ENCODE measurements at places on chromosomes 2 and 18.

DNA sequence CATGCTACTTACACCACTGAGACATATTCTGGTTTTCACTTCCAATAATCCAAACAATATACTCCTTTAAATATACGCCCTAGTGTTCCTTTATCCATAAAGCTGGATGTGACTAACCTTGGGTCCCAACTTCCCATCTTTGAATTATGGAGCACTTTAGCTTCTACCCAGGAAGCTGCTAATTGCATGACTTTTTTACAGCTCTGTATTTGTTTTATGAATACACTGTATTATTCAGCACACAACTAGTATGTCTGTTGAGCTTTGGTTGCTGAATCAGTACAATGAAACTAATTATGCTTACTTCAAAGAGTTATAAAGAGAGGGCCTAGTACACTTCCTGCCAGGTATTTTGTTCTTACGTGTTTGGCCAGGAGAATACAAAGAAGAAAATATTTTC is 118.5 kb downstream of the BAZ2B start:
- peaks cover 10% of the 10 kb centered on the region for H3K4me1 ChIP-seq
- H3K36me3 ChIP-seq: peaks cover 5% of the 10 kb centered on the region
- H3K27me3 ChIP-seq: no peaks in the 10 kb centered on the region
- no peak overlapping the region for H3K4me3 ChIP-seq
- no peak for DNase-seq

DNA sequence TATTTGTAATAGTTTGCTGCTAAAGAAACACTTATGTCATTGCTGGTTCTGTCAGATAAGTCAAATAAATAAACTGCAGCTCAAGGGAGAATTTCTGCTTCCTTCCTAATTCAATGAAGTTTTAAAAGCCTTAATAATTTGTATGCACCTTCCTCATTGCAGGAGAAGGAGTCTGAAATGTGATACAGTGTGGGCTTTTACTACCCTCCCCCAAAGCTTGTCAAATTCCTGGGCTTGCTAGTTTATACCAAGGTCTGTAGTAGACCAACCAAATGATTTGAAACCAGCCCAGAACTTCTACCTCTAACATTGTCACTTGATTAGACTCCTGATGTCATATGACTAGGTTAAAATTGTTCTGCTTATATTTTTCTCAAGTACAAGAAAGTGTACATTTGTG is 131.8 kb downstream of the DTNA start:
- no peaks in the 10 kb centered on the region for H3K36me3 ChIP-seq
- DNase-seq: no peak
- no peaks in the 10 kb centered on the region for H3K27me3 ChIP-seq
- H3K4me1 ChIP-seq: no peaks in the 10 kb centered on the region

DNA sequence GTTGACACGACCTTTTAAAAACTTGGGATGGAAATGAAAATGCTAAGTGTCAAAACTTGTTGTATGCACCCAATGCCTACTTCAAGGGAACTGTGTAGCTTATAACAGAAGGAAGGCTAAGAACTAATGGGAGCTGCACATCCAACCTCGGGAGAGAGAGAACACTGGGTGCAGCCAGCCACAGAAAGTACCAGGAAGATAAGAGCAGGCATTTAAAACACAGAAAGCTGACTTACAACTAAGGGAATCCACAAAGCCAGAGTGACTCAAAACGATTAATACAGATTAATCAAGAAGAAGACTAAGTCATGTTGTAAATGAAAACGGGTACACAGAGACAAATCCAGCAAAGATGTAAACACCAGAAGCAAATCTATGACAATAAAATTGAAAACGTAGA is 113.4 kb downstream of the HDAC4 start:
- no peaks in the 10 kb centered on the region for H3K27me3 ChIP-seq
- H3K36me3 ChIP-seq: no peaks in the 10 kb centered on the region
- H3K27ac ChIP-seq: no peak overlapping the region
- no peak for DNase-seq
- peaks cover 38% of the 10 kb centered on the region for H3K4me1 ChIP-seq

GRCh38 chr18:36533446-36534153 is 236.1 kb downstream of the FHOD3 start:
- no peak overlapping the region for H3K27ac ChIP-seq
- no peak for DNase-seq
- no peak overlapping the region for H3K4me3 ChIP-seq

- no peaks in the 10 kb centered on the region for H3K36me3 ChIP-seq
- peak overlapping the region; percentile 59 for H3K4me3 ChIP-seq
- H3K27me3 ChIP-seq: no peaks in the 10 kb centered on the region
- H3K4me1 ChIP-seq: peaks cover 26% of the 10 kb centered on the region
- H3K27ac ChIP-seq: peak overlapping the region; percentile 70
- peak; percentile 86 for DNase-seq
These were observed 42.5 kb downstream of the LRRC30 start for GRCh38 chr18:7273301-7273921.

DNA sequence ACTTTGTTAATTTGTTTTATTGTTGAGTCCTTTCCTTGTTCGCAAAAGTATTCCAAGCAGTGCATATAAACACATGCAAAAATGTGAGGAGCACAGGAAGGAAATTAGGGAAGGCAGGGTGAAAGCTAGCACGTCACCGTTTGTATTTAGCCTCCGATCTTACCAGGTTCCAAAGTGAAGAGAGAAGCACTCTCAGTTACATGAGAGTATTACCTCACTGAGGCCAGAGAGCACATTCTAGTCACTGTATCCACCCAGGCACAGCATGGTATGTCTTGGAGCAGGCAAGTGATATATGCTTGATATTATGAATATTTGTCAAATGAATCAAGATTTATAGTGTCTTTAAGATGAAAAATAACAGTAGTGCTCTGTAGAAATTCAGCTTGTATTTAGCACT is 6.5 kb upstream of the TMEM182 start:
- no peak for DNase-seq
- H3K27ac ChIP-seq: no peak overlapping the region
- H3K36me3 ChIP-seq: no peaks in the 10 kb centered on the region
- H3K4me1 ChIP-seq: no peaks in the 10 kb centered on the region

DNA sequence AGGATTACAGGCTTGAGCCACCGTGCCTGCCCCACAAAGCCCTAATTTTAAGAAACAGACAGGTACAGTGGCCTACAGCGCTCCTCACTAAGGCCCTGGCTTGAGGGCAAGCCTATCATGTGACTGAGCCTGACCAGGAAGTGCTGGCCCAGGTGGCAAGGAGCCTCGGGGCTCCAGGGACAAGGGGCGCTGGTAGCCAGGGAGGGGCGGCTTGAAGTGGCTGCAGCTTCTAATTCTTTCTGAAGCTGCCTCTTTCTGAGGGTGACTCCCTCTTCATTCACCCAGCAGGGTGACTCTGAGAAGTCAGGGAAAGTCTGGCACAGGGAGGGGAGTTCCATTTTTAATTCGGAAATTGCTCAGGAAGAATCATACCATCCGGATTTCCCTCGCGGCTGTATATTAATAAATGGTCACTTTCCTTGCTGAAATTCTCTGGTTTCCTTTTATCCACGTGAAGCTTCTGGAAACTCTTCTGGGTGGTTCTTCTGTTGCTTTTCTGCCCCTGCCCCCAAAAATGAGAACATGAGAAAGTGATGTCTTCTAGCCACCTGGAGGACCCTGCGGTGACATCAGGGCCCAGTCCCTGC is 115.7 kb downstream of the FAM210A start:
- no peaks in the 10 kb centered on the region for H3K27me3 ChIP-seq
- H3K4me1 ChIP-seq: peaks cover 59% of the 10 kb centered on the region
- H3K36me3 ChIP-seq: no peaks in the 10 kb centered on the region
- DNase-seq: no peak
- H3K4me3 ChIP-seq: peak overlapping the region; percentile 61

DNA sequence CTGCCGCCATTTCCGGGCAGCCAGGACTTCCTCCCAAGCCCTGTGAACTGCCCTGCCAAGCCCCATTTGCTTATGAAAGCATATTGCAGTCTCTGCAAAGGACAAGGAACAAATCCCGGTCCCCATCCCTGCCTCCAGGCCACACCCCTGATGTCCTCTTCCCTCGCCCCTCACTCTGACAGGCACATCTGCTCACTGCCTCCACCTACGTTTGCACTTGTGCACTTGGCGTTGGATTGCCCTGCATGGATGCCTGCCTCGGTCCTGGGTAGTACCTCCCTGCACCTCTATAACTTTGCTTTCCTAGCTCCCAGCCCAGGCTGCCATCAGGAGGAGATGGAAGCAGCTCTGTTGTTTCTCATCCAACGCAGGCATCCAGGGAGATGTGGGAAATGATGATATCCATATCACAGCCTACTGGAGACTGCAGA is 19.6 kb upstream of the RPL31 start:
- H3K36me3 ChIP-seq: no peaks in the 10 kb centered on the region
- no peaks in the 10 kb centered on the region for H3K4me1 ChIP-seq
- no peak for DNase-seq

GRCh38 chr2:218880102-218880858 is at the start of gene WNT10A:
Gene WNT10A, plus strand, starts transcription at chr2:218880852. Its CDS starts 144 bp downstream, at chr2:218880996.
- DNase-seq: peak; percentile 43
- no peak within 1 kb of the TSS for H3K27ac ChIP-seq
- no peak within 1 kb of the TSS for H3K4me3 ChIP-seq
- H3K27me3 ChIP-seq: peaks cover 68% of the 10 kb centered on the region
- no peaks in the 10 kb centered on the region for H3K36me3 ChIP-seq
- H3K4me1 ChIP-seq: peaks cover 4% of the 10 kb centered on the region

DNA sequence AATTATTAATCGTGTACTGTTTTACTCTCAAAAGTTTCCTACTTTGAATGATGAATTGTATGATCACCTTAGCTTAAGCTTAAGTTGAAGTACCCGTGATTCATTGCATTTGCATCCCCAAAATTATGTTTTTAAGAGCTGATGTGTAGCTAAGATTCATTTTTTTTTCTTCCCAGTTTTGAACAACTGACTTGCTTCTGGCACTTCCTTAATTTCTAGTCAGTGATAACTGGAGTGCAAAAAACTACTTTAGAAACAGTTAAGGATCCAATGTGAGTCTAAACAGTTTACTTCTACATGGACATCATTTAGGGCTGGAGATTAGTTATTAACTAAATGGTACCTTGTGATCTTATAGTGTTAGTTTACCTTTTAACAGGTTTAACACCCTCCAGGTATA is 124.0 kb upstream of the CAVIN2 start:
- no peaks in the 10 kb centered on the region for H3K4me1 ChIP-seq
- no peak for DNase-seq
- no peaks in the 10 kb centered on the region for H3K27me3 ChIP-seq

GRCh38 chr2:217337771-217338170 is 477.9 kb upstream of the TNP1 start:
- H3K4me3 ChIP-seq: no peak overlapping the region
- H3K36me3 ChIP-seq: no peaks in the 10 kb centered on the region
- no peaks in the 10 kb centered on the region for H3K4me1 ChIP-seq
- H3K27me3 ChIP-seq: peaks cover 8% of the 10 kb centered on the region

GRCh38 chr2:62812921-62813825 is 107.7 kb downstream of the EHBP1 start:
- DNase-seq: no peak
- H3K4me1 ChIP-seq: no peaks in the 10 kb centered on the region
- H3K27me3 ChIP-seq: no peaks in the 10 kb centered on the region

DNA sequence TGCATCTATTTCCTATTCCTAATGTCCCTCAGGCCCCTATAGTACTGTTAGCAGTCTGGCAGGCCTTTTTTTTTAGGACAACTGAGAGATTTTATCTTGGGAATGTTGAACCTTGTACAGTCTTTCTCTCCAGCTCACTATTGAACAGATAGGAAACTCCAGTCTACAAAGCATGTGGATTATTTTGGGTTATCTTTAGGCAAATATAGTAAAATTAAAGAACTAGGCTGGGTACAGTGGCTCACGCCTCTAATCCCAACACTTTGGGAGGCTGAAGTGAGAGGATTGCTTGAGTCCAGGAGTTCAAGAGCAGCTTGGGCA is 102.7 kb downstream of the OSBPL6 start:
- DNase-seq: no peak
- H3K27ac ChIP-seq: no peak overlapping the region
- H3K4me3 ChIP-seq: no peak overlapping the region
- H3K4me1 ChIP-seq: no peaks in the 10 kb centered on the region

DNA sequence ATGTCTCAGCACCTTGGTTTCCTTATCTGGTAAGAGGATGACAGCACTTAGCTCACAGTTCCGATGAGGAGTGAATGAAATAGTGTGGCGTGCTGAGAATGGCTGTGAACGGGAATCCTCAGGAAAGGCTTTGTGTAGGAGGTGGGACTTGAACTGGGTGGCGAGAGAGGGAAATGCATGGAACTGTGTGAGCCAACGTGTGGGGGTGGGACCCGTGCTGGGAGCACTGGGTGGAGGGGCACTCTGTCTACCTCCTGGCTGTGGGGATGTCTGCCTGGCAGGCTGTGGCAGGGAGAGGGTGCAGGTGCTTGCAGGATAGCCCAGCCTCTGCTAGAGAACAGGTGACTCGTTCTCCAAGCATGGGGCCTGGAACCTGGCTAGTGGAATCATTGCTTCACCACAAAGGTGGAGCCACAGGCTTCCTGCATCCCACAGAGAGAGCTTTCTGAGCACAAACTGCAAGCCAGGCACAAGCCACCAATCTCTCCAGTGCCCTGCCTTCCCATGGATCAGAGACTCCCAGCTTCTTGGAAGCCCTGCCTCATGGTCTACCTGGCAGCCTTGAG is 145.2 kb downstream of the CELF4 start:
- no peak overlapping the region for H3K4me3 ChIP-seq
- no peaks in the 10 kb centered on the region for H3K4me1 ChIP-seq
- H3K27ac ChIP-seq: no peak overlapping the region
- H3K27me3 ChIP-seq: no peaks in the 10 kb centered on the region
- DNase-seq: no peak

- no peak overlapping the region for H3K27ac ChIP-seq
- H3K27me3 ChIP-seq: no peaks in the 10 kb centered on the region
- H3K36me3 ChIP-seq: no peaks in the 10 kb centered on the region
- DNase-seq: no peak
- no peaks in the 10 kb centered on the region for H3K4me1 ChIP-seq
These were observed 533.8 kb downstream of the FBXO15 start for GRCh38 chr18:73613706-73614340.

DNA sequence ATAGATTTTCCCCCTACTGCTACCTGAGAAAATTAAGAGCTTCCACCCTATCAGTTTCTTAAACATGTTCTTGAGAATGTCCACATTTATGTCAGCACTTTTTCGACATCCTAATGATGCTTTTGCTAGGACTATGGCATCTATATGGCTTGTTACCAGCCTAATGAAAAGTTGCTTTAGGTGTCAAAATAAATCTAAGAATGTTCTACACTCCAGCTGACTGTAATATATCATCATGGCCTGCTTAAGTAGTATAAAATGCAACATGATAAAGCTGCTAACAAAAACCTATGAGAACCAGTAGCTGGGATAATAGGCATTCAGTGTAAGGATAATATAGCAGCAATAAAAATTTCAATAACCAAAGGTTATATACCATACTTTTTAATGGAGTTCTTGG is 1983.5 kb upstream of the CELF4 start:
- no peak for DNase-seq
- no peak overlapping the region for H3K4me3 ChIP-seq
- no peak overlapping the region for H3K27ac ChIP-seq
- no peaks in the 10 kb centered on the region for H3K36me3 ChIP-seq
- H3K4me1 ChIP-seq: no peaks in the 10 kb centered on the region

- DNase-seq: no peak
- H3K27me3 ChIP-seq: no peaks in the 10 kb centered on the region
- H3K4me1 ChIP-seq: peaks cover 8% of the 10 kb centered on the region
- H3K27ac ChIP-seq: no peak overlapping the region
- no peak overlapping the region for H3K4me3 ChIP-seq
These were observed 95.3 kb downstream of the TMEM247 start for GRCh38 chr2:46574457-46575355.

Data from CD14-positive monocyte (primary cell).